ENCODE measurements at places on chromosomes 12 and 14.

DNA sequence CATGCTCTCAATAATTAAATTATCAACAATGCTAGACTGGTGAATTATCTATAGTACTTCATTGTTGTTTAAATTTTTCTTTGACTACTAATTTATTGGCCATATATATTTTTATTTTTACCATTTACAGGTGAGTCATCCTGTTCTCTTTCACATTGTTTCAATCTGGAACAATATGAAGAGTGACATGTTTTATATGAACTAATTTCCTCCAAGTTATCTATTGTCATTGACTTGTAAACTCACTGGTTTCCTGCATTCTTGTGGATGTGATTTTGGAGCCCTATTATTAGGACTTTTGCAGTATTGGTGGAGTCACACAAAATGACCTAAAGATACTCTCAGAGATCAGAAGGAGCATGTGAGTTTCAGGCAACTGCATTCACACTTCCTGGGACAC, 297.7 kb downstream of the AEBP2 start:
- DNase-seq = no peak

GRCh38 chr12:102299731-102300130, 102.1 kb upstream of the PMCH start:
- DNase-seq = no peak

DNA sequence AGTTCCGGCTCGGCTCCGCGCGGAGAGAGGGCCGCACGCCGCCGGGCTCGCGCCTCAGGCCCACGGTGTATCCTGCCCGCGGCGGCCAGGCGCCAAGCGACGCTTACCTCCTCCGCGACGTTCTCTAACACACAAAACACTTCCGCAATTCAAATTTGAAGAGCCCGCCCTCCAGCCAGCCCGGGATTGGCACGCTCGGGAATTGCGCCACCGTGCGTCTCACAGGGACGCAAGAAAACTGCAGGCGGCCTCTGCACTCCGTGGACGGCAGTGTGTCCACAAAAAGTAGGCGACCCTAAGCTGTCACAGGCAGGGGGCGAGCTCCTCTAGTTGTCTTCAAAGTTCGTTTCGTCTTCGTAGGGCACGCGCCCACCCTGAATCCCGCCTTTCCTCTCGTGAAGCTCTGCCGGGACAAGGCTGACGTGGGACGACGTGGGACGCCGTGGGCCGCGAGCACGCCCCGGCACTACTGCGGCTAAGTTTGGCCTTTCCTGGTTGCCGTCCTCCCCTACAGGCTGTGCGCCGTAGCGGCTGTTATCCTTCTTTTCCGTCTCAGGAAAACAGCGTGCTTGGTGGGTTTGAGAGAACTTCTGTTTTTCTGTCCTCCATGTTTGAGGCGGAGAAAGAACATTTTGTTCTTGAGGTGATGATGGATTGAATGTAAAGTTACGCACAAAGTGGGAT, at the start of gene MIS18BP1:
Gene MIS18BP1, minus strand, starts transcription at position 133 of the 684 bp plus-strand sequence. CDS start 5,916 bp downstream, outside the sequence.
- peak; percentile 88 for DNase-seq

DNA sequence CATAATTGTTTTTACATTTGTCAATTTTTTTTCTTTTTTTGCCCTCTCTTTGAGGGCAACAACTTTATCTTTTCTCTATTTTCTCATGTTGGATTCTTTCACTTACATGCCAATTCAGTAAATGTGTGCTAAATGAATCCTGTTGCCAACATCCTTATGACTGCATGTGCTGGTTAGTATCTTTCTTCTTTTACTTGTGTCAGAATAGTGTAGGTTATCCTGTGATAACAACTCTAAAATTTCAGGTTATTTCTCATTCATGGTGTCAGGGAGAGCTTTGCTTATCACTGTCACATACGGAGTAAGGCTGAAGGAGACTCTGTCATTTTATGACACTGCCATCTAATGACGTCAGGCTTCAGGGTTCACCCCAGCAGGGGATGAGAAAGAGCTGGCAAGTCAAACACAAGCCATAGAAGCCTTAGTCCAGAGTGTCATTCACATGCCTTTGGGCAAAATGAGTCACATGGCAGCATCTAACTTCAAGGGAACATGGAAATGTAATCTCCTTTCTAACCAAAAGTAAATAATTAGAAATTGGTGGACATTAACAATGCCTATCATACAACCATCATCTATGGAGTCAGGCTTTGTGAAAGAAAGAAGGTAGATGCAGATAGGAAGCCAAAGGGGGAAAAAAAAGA, 242.5 kb upstream of the ATP2B1 start:
- DNase-seq = no peak

DNA sequence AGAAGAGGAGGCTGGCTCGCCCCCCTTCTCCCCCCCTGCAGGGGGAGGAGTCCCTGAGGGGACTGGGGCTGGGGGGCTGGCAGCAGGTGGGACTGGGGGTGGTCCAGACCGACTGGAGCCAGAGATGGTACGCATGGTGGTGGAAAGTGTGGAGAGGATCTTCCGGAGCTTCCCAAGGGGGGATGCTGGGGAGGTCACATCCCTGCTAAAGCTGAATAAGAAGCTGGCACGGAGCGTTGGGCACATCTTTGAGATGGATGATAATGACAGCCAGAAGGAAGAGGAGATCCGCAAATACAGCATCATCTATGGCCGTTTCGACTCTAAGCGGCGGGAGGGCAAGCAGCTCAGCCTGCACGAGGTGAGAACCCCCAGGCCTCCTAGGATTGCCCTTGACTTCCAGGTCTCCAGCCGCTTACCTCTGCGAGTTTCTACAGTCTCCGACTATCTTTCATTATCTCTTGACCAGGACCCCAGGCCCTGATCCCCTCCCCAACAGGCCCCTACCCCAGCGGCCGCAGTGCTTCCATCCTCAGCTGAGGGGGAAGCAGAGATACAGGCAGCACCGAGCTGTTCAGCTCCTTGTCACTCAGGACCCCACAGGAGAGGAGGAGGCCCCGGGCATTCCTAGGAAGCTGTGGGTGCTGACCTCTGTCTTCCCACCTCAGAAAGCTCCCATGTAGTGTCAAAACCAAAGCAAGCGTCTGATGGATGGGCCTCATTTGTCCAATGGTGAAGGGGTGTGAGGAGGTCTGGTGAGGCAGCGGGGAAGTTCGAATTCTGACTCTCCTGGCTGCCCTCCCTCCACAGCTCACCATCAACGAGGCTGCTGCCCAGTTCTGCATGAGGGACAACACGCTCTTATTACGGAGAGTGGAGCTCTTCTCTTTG, 3.0 kb downstream of the NAB2 start:
- DNase-seq = no peak

GRCh38 chr14:100615736-100616695, 28.8 kb upstream of the BEGAIN start:
- no peak for DNase-seq

- DNase-seq = no peak
These were observed 10.2 kb downstream of the ZBTB25 start for GRCh38 chr14:64493455-64493854.

DNA sequence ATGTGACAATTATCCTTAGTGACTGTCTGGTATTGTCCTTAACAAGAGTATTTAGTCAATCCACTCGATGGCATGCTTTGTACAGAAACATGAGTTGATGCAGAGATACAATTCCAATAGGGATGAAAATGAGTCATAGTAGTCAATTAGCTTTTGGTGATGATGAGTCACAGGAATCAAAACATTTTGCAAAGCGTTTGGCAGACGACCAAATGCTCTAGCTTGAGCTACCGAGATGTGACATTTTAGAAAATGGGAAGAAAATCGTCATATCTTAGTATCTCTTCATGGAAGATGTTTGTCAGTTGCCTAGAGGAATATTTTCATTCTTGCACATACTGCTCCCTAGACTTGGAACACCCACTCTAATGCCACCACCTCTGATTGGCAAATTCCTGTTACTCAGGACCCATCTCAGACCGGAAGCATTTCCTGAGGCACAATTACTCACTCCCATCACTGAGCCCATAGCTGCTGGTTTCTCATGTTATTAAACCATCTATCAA, 95.0 kb downstream of the LMNTD1 start:
- DNase-seq = no peak

DNA sequence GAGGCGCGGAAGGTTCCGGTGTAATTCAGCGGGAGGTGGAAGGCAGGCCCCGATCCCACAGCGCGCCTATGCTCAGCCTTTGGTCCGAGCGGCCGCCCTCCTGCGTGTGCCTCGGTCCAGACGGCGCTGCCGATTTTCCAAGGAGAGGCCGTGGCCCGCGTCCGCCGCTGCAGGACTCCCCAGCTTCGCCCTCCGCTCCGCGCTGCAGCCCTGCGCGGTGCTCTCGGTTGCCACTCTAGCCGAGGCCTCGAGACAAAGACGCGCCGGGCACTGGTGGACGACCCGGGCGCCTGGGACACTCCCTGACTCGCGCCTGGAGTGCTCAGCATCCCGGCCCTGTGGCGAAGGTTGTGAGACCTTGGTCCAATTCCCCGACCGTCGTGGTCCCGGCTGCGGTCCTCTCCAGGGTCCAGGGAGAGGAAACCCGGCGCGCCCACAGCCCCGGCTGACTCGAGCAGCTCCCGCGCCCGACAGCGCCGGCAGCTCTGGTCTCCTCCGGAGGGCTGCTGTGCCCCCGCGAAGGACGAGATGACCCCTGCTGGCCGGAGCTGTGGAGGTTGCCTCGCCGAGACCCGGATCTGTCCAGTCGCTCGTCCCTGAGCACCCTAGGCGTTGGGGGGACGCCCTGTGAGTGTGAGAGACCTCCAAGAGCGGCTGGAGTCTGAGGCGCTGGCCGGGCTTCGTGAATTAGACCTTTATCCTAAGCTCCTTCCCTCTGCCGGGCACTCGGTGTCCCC, 6.5 kb downstream of the HOXC12 start:
- DNase-seq = no peak

DNA sequence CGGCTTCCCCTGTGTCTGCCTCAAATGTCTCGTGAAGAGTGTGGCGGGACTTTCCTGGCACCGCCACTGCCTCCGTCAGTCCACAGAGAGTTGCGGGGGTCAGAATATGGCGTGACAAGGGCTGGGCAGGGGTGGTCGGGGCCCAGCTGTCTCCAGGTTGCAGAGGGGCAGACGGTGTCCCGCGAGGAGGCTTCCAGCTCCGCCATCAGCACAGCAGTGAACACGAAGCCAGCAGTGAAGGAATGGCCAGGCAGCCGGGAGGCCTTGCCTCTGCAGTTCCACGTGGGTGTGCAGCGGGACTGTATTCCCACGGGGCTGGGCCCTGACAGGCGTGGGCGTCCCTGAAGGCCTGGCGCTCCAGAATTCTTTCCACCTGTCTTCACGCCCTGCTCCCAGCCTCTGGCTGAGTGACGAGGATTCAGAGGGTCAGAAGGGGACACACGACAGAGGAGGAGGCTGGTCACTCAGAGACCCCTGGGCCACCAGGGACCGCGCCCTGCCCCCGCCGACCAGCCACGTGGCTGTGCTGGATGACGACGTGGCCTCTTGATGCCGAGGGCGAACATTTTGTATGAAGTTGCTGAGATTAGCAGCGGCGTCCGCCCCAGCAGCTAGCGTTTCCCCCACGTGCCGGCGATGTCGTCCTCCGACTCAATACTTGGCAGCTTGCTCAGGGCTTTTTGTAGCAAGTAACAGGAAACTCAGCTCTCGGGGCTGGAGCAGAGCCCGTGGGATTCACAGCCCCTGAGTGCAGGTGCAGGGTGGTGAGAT, 25.0 kb upstream of the GALNT9 start:
- DNase-seq = no peak

DNA sequence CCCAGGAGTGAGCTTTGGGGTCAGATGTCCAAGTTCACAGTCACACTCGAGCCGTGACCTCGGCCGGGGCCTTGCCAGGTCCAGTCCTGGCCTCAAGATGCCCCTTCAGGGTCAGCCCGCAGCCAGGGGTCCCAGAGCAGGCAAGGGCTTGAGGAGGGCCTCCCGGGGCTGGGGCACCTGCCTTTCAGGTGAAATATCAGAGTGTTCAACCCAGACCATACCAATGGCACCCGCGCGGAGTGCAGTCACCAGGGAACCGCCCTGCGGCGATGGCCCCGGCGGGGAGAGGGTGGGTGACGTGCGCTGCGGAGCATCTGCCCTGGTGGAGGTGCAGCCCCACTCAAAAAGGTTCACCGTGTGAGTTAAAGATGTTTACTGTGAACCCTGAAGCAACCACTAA, 16.9 kb downstream of the LRCOL1 start:
- DNase-seq = no peak

- no peak for DNase-seq
These were observed 263.3 kb downstream of the RASSF9 start for GRCh38 chr12:85572956-85573355.

DNA sequence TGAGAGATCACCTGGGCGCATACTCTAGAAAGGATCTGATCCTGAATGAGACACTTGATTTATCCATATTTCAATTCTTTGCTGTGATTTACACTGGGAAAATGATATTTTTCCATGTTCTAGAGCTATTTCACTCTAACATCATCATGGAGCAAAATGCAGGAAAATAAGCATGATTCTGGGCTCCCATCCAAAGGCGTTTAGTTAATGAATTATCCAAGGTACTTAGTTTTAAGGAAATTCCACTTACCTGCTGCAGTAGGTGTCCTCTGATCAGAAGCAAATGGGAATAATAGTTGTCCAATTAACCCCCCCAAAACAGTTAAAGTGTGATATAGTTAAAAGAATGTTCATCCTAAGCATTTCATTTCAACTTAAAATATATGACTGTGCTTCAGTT, 204.5 kb upstream of the PRKD1 start:
- no peak for DNase-seq

DNA sequence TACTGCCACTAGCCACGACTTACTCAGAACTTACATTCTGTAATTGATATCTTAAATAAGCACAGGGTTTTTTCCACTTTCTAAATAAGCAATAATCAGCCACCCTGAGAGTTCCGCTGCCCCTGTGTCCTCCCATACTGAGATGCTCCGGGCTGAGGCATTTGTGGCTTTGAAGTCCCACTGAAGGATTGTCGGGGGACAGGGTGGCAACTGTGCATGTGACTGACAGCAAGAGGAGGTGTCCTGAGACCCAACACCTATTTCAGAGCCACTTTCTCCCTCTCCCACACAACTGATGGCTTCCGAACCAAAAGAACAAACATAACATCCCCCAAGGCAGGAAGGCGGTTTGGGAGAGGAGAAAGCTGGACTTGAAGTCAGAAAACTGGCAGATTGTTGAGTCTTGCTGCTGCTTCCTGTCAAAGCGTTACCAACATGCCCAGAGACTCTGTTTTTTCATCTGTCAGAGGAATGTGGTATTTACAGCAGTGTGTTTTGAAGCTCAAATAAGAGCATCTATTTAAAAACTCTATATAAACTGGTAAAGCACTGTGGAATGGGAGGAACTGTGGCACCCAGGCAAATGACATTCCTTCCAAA, 157.9 kb upstream of the FKBP4 start:
- no peak for DNase-seq

DNA sequence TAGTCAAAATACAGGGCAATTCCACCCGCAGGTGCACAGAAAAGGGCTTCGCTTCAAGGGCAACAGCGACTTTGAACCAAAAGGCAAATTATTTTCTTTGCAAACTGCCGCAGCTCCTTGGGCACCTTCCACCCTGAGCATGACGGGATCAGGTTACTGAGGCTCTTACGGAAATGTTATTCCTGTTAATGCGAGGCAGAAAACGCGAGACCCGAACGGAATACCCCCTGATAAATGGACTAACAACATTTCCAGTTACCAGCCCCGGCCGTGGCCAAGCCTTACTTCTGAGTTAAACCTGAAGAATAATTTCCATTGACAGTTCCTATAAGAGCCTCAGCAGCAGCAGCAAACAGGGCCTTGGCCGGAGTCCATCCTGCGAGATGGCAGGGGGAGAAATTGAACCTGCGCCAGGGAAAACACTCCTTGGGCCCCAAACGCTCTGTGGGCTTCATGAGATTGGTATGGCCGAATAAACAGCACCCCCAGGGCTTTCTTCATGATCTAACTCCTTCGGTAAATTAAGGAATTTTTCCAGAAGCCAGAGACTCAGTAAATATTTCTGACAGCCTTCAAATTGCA, 70.0 kb upstream of the DICER1 start:
- no peak for DNase-seq

GRCh38 chr12:88266806-88267360, 124.8 kb downstream of the TMTC3 start:
- DNase-seq = no peak

Measured in activated T-cell treated with anti-CD3 and anti-CD28 coated beads, Interleukin-2, amount 50 U/mL, for 4 hours (primary cell).